ENCODE measurements at places on chromosomes 12 and 14. TPM values are rescaled to one million over a fixed set of nuclear protein-coding genes. Genes with fewer than 3 reads are reported as not detected.

The PPP1R36 gene
- 3.1 TPM for total RNA-seq

- H3K36me3 ChIP-seq: no peaks in the 10 kb centered on the region
- DNase-seq: no peak
- no peaks in the 10 kb centered on the region for H3K27me3 ChIP-seq
- H3K4me1 ChIP-seq: peaks cover 33% of the 10 kb centered on the region
- H3K27ac ChIP-seq: no peak overlapping the region
Measured at GRCh38 chr12:93789767-93790166, 112.6 kb downstream of the CRADD start.

DNA sequence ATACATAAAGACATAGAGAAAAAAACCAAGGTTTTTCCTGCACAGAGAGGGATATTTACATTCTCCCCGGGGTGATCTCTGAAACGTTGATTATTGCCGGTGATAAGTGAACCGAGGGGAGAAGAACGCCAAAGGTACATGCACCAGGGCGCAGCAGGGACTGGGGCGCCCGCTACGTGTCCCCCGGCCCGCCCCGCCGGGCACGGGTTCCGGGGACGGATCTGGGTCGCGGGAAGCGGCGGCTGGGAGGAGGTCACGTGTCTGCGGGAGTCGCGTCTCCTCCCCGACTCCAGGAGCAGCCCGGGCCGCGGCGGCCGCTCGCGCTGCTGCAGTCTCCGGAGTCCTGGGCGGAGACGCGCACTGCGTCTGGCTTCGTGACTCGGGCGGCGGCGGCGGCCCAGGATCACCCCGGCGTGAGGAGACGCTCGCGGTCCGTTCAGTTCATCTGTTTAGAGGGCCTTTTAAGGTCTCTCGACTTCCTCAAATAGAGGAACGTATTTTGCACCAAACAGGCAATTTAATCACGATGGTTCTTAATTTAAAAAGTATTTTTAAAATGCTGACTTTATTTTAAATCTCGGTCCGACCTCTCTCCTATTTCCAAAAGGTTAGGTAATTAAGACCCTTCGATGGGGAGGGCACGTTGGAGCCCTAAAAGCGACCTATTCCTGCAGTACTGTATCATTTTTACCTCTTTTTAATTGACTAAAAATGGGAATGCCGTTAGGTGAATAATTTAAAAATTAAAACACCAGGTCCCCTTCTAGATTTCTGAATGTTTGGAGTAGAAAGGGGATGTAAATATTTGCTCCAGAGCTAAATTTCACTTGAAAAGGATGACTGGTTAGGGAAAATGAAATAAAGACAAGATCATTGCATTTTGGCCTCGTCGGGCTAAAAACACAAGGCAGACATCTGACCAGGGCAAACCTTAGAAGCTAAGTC, 1.8 kb upstream of the BHLHE41 start:
- H3K4me3 ChIP-seq: peak overlapping the region; percentile 38
- peak; percentile 77 for DNase-seq
- H3K4me1 ChIP-seq: peaks cover 7% of the 10 kb centered on the region
- H3K36me3 ChIP-seq: no peaks in the 10 kb centered on the region
- peaks cover 8% of the 10 kb centered on the region for H3K27me3 ChIP-seq
- peak overlapping the region; percentile 88 for H3K27ac ChIP-seq

- peaks cover 6% of the 10 kb centered on the region for H3K27me3 ChIP-seq
- DNase-seq: no peak
- H3K36me3 ChIP-seq: no peaks in the 10 kb centered on the region
- no peaks in the 10 kb centered on the region for H3K4me1 ChIP-seq
- no peak overlapping the region for H3K4me3 ChIP-seq
Measured at GRCh38 chr12:104454997-104455396, 1.8 kb upstream of the CHST11 start.

The LIN7A gene
- 21.7 TPM for total RNA-seq

DNA sequence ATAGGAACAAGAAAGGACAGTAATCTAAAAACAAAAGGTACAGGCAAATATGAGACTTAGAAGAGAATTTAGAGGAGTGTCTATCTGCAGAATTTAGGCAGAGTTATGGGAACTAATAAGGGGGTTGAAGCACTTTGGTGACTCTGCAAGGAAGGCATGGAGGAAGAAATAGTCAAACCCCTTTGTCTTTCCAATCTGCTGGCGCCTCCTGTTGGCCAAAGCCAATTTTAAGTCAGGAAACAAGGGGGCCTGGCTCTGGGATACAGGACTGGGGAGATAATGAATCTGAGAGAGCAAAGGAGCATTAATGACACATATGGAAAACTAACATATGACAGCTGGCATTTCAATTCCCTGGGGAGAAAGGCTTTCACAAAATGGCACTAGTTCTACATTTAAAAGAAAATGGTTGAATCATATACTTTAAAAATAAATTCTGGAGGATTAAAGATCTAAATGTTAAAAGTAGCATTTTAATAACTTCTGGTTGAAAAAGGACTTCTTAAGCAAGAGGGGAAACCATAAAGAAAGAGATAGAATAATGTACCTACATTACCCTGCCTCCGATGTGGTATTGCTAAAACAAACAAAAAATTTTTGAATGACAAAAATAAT, 48.5 kb upstream of the CSRP2 start:
- H3K36me3 ChIP-seq: no peaks in the 10 kb centered on the region
- no peak overlapping the region for H3K4me3 ChIP-seq
- no peak overlapping the region for H3K27ac ChIP-seq
- no peaks in the 10 kb centered on the region for H3K27me3 ChIP-seq
- DNase-seq: no peak

DNA sequence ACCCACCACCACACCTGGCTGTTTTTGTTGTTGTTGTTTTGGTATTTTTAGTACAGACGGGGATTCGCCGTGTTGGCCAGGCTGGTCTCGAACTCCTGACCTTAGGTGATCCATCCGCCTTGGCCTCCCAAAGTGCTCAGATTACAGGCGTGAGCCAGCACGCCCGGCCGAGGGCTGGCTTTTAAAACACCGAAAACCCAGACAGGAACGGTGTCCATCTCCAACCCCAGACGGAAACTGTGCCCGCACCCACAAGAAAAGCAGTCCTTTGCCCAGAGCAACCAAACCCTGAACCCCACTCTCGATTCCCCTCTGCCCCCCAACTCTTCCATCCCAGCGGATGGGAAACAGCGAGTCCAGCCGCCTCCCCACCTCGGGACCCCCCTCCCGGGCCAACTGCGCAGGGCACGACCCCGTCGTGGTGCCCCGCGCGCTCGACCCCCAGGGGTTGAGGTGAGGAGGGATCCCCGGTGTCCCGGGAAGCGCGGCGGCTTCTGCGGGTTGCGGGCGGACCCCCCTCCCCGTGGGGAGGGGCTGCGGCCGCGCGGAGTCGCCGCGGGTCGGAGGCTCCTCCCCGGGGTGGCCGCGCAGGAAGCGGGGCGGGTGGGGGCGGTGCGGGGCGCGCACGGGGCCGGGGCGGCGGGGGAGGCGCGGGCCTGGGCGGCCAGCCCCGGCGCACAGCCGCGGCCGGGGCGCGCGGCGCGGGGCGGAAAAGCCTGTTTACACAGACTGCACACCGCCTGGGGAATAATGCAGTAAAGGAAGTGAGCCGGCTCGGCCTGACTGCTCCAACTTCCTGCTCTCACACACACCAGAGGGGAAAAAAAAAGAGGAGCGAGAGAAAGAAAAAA, at the start of gene ELK3:
ELK3 (plus strand) TSS at position 651 of the 851 bp plus-strand sequence.
- H3K36me3 ChIP-seq: no peaks in the 10 kb centered on the region
- peak within 1 kb of the TSS; percentile 95 for H3K27ac ChIP-seq
- peak; percentile 87 for DNase-seq

DNA sequence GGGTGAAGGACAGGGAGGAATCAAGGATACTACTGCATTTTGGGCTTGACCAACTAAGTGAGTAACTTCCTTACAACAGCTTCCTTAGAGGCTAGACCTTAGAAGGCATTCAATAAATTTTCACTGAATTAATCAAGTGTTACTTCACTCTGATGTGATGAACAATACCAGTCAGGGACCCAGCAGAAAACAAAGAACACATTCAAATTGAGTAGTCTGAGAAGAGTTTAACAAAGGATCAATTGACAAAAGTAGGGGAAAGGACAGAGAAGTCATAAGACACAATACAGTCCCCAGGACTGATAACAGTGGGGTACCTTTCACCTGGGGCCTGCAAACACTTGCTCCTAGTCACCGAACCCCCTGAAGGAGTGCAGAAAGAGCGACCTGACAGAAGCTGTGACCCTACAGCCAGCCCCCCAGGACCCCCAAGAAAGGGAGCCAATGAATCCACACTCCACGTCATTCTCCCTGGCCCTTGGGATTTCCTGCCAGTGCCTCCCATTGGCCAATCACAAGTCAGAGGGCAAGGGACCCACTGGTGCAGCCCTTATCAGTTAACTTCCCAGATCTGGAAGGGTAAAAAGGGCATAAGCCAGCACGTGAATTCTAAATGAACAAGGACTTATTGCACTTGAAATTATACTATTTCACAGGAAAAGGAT, 6.9 kb downstream of the ANAPC5 start:
- no peak overlapping the region for H3K27ac ChIP-seq
- H3K36me3 ChIP-seq: peaks cover 26% of the 10 kb centered on the region
- H3K27me3 ChIP-seq: no peaks in the 10 kb centered on the region
- no peak overlapping the region for H3K4me3 ChIP-seq

GRCh38 chr14:22268875-22269274, 320.1 kb downstream of the DAD1 start:
- no peak overlapping the region for H3K4me3 ChIP-seq
- no peaks in the 10 kb centered on the region for H3K27me3 ChIP-seq
- H3K27ac ChIP-seq: no peak overlapping the region
- H3K4me1 ChIP-seq: no peaks in the 10 kb centered on the region

GRCh38 chr12:124498275-124499189, 68.9 kb downstream of the NCOR2 start:
- peak overlapping the region; percentile 40 for H3K27ac ChIP-seq
- peaks cover 20% of the 10 kb centered on the region for H3K4me1 ChIP-seq
- no peak overlapping the region for H3K4me3 ChIP-seq

The VWF gene
- total RNA-seq: 272 TPM

Measured in lung (tissue), 17 donors.